Daoy (cell line): ENCODE measurements at places on chromosomes 2 and 18. TPM values are rescaled to one million over a fixed set of nuclear protein-coding genes. Genes with fewer than 3 reads are reported as not detected.

DNA sequence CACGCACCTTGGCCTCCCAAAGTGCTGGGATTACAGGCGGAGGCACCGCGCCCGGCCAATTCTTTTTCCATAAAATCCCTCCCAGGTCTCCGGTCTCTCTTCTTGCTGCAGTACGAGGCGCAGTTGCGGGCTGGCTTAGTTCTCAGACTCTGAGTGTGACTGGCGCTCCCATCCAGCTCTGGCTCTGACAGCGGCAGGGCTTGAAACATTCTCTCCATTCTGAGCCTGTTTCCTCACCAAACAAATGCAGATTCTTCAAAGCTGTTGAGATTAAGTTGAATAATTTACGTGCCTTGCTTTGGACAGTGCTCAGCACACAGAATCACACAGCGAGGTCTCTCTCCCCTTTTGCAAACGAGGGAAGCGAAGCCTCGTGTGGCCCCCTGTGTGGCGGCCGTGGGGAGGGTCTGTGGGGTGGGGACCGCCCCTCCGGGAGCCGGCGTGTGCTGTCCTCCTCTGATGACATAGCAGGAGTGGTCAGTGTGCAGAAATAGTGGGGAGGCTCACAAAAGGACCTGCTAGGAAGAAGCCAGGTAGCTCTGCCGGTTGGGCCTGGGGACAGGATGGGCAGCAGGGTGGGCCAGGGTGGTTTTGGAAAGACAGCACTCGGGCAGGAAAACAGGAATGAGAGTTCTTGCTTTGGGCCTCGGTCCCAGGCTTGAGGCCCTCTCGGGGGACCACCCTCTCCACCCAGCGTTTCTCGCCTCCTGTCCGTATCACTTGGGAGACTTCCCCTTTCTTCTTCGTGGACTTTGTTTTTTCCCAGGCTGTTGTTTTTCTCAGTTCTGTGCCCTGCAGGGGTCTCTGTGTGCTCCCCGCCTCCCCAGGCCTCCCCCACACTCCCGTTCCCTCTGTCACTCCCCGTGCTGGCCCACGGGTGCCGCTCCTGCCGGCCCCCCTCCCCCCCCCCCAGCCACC lies 75.0 kb downstream of the KCNG2 start:
- DNase-seq = no peak

GRCh38 chr2:171160956-171161740 lies 455 bp upstream of the TLK1 start:
- peak; percentile 79 for DNase-seq

DNA sequence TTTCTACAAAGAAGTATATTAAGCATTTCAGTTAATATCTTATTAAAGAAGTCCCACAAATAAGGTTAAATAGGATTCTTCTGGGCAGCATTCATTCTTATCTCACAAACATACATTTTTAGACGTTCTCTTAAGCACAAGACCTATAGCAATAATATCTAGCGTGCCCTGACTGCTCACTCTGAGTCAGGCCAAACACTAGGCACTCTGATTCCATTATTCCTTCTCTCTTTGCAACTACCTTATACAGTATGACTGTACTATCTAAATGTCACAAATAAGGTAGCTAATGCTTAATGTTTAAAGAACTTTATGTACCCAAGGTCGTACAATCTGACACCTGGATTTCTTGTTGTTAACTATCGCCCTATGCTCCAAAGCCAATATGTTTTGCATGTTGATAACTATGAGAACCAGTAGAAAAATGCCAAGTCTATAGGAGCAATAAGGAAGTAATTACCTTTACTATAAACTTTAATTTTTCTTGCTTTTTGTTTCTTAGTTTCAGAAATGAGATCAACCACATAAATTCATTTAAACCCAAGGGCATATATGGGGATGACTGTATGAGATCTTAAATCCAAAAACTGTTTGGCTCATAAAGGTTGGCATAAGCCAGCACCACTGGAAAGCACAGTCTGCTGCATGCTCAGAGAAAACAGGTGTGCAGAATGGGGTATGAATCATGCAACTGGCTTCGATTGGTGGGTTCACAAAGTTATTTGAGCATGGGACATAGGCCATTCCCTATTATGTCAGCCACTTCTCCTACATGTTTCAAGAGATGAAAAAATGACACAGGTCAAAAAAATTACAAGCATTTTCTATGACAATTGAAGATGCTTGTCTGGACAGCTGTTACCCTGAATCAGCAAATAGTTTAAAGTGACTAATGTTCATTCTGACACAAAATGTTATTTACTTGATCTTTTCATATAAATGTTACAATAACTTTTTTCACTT lies 352.0 kb downstream of the IRS1 start:
- no peak for DNase-seq

DNA sequence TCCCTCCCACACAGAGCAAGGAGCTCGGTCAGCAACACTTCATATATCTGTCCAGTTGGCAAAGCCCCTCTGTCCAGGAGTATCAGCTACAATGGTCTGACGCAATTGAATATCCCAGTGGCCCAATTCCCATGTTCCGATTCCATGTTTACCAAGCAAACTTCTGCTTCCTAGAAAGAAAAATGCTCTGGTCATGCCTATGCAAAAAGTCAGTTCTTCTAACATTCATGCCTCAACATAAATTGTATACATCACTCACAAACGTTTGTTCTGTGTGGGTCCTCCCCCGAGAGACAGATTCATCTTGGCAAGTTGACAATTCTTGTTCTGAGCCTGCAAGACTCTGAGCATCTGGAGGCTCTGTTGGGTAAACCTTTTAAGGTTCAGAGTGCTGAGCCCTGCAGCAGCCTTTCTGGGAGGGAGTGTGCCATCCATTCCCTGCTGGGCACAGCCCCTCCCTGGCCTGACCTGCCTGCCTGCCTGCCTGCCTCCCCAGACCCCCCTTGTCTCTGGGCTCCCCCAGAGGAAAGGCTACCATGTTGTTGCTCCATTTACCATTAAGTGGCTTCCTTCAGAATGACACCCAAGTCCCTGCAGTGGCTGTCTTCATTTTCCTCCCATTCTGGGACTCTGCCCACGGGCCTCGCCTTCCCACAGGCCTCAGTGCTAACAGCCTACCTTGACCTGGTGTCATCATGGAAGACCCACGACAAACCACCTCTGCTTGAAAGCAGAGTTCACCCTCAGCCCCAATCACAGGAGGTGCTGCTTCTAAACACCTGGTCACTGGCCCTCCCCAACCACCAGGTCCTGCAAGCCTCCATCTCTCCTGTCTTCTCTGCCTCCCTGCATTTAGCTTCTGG lies 37.6 kb upstream of the TAF1B start:
- DNase-seq = no peak

GRCh38 chr2:46072101-46072820 lies 224.9 kb upstream of the EPAS1 start:
- peak; percentile 22 for DNase-seq

Gene IMP4
- total RNA-seq = 294 and 327 TPM in 2 replicates

Gene FAM161A
- total RNA-seq = 2.7 and 4.0 TPM in 2 replicates

Gene FOSL2
- total RNA-seq = 56.0 and 62.1 TPM in 2 replicates

Gene FNDC4
- 1.9 and 3.7 TPM in 2 replicates for total RNA-seq

Gene IL1R2
- total RNA-seq = not detected in 2 replicates

Gene RTP5
- total RNA-seq = not detected in 2 replicates
